CD4-positive, alpha-beta T cell treated with Interleukin-12 subunit alpha and Interleukin-12 subunit beta, for 1 hour (primary cell): ENCODE measurements at places on chromosomes 1 and 21.
A peak's percentile ranks its signal among the peaks of the same experiment; 100 is the strongest.

DNA sequence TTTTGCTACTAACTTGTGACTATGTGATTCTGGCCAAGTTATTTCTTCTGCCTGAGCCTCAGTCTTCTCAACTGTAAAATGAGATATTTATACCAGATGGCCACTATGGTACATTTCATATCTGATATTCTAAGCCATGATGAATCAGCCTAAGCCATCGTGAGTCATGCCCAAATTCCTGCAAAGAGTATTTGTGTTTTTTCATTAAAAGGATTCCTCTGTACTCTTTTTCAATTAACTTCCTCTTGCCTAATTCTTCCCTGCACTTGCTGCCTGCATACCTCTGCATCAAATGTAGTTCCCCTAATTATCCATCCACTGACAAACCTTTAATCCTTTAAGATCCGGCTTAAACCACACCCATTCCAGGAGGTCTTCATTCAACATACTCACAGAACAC lies 575.1 kb upstream of the BEND5 start:
- DNase-seq, result no peak

- DNase-seq, result peak; percentile 75
Measured at GRCh38 chr1:41666981-41667631, 182.6 kb upstream of the EDN2 start.

DNA sequence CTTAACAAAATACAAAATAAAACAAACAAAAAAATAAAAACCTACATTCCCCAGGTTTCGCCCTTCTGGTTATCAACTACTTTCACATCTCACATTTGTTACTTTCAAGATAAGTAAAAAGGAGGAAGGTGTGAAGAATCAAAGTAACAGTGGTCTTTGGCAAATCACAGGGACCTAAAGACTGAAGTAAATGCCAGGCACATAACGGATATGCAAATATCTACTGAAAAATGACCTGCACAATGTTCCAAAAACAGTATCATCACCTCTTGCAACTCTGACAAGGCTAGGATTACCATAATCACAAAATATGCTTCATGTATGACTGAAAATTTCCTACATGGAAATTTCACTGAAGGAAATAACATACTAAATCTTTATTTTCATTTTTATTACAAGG lies 29.3 kb downstream of the COP1 start:
- no peak for DNase-seq

GRCh38 chr1:226304291-226304955 lies 4.5 kb downstream of the LIN9 start:
- no peak for DNase-seq

DNA sequence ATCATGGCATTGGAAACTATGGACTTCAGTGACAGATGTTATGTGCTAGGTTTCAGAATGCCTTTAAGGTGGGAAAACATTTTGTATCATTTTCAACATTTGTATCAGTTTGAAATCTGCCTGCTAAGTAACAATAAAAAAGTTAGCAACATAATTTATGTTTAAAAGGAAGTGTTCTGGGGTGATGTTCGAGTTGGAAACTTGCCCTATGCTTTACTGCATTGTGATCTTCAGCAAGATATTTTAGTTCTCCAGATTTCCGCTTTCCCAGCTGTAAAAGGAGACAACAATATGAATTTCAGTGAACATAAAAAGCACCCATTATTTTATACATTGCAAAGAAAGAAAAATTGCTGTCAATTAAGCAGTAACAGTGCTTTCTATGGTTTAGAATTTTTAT lies 187.4 kb downstream of the DISC1 start:
- no peak for DNase-seq

DNA sequence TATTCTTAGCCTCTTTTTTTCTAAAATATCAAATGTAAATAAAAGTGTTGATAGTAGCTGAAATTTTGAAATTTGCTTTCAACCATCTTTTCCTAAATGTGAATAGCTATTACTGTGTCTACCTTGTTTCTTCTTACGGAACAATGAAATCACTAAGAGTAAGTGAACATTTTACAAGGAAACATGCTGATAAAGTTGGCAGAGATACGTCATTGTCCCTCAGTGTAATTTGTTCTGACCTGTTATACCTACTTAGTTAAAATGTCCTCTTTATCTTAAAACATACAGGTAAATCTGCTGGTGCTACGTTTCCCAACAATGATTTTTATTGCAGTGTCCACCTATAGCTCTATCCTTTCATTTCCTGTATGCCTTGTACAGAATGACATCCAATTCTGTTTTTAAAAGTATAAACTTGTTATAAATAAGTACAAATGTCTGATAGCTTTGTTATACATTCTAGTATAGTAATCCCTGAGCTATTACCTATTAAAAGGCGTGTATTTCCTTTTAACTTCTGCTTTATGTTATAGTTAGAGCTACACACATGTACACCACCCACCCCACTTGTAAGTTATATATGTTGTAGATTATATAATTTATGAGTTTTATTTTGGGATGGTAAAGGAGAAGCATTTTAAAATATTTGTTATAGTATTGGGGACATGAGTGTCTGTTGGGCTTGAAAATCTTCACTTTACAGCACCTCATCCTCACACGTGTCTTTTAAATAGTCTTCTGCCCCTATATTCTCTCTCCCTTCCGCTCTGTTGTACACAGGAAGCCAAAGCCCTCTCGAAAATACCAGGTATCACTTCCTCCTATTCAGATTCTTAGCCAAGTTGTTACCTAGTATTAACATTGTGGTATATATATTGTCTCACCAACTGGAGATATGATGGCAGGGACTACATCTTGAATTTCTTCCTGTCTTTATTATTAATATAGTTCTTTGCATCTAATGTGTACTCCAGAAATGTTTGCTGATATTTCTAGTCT lies 25.2 kb downstream of the LAMC1 start:
- DNase-seq, result no peak

GRCh38 chr1:36320767-36321118 lies 2.7 kb downstream of the EVA1B start:
- DNase-seq, result no peak

- no peak for DNase-seq
Measured at GRCh38 chr1:12491656-12492055, 126.4 kb downstream of the DHRS3 start.
